Hematopoietic multipotent progenitor cell treated with erythropoietin and hydrocortisone succinate and interleukin-3 and kit ligand, for 4 days (in vitro differentiated cells): ENCODE measurements at places on chromosomes 16 and 17.
A peak's percentile ranks its signal among the peaks of the same experiment; 100 is the strongest.

DNA sequence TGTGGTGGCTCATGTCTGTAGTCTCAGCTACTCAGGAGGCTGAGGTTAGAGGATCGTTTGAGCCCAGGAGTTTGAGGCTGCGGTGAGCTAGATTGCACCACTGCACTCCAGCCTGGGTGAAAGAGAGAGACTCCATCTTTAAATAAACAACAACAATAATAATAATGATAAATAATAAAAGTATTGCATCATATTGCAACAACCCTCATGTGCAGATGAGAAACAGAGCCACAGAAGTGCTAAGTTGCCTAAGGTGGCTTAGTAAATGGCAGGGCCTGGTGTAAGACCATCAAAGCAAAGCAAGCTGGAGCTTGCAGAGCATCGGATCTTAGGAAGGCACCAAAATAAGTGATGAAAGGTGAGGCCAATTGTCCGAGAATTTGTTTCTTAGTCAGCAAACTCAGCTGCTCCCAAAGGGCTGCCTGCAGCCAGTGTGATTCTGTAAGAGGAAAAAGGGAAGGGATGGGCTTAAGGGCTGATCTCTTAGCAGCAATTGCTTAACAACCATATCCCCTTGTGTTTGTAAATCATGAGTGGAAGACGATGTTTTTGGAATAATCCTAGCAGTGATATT, 45.3 kb upstream of the HS3ST3A1 start:
- no peak for DNase-seq

DNA sequence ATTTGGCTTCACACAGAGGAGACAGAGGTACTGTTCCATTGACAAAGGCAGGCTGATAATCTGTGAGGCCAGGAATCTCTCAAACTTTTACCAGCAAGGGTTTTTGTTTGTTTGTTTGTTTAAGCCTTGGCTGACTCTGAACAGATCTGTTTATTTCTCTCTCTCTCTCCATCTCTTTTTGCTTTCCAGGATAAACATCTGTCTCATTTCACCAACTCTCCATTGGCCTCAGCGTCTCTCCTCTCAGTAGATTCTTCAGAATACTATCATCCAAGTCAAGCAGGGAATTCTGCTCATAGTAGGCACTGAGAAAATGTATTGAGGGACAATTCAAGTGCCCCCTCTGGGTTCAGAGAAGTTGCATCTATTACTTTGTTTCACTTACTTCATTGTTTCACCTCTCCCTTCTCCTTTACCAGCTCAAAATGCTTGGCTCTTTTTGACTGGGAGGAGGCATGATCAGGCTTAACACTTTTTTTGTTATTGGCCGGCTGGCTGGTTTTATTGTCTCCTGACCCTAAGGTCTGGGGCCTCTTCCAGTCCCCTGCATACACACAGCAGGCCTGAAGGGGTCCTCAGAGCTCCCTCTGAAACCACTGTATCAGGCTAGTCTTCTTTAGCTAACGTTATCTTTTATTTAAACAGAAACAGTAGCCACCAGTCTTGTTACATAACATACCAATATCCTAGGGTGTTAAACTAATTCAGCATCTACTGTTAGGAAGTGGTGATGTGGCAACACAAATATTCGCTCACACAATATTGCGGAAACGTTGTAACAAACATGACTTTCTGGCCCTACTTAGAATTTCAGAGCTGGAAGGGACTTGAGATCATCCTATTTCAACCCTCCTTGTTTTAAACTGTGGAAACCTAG, 2.0 kb upstream of the YPEL2 start:
- peak; percentile 93 for DNase-seq

- DNase-seq = no peak
Observed at GRCh38 chr16:88672776-88673175, 9.9 kb upstream of the MVD start.

DNA sequence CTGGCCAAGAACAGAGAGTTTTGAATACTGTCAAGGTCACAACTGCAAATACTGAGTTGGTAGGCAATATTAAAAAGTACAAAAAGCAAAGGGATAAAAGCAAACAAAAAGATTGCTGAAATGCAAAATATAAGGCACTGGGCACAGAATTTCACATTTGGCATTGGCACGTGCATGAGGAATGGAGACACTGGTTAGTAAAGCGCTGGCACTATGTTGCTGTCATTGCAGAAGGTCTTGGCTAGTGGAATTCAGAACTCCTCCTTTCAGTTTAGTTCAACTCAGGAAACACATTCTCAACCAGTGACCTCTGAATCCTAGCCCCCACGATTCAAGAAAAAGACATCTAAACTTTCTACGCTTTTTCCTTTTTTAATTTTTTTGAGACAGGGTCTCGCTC, 111.8 kb upstream of the PSMD7 start:
- DNase-seq = no peak

GRCh38 chr17:27384726-27385125, 71.5 kb upstream of the KSR1 start:
- DNase-seq = no peak

DNA sequence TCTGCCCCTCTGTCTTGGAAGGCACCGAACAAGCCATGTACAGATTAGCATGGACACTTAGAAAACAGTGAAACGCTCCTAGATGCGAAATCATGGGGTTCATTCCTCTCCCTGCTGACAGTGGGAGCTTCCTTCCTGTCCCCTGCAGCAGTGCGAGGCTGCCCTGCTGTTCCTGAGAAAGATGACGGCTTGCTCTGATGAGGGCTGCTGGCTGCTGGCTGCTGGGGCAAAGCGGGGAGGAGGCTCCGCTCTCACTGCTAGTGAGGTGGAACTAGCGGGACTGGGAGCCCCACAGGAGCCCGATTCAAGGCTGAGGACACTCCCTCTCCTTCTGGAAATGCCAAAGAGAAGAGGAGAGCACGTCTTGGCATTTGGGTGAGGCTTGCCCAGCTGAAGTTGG, 25.9 kb upstream of the CACNG4 start:
- DNase-seq = no peak

DNA sequence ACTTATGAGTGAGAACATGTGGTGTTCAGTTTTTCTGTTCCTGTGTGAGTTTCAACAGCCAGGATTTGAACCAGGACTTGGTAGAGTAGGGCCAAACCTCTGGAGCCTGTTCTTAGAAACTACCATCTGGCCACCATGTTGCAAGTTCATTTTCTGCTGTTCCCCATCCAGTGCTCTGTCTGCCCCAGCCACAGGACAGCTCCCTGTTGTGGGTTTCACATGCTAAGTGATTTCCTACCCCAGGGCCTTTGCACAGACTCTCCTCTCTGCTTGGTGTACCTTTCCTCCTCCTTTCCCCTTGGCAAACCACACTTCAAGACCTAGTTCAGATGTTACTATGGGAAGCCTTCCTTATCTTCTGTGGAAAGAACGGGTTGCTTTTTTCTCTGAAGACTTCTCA, 79.5 kb downstream of the HS3ST4 start:
- no peak for DNase-seq

- DNase-seq = no peak
Observed at GRCh38 chr17:69710926-69711325, 296.4 kb downstream of the MAP2K6 start.

DNA sequence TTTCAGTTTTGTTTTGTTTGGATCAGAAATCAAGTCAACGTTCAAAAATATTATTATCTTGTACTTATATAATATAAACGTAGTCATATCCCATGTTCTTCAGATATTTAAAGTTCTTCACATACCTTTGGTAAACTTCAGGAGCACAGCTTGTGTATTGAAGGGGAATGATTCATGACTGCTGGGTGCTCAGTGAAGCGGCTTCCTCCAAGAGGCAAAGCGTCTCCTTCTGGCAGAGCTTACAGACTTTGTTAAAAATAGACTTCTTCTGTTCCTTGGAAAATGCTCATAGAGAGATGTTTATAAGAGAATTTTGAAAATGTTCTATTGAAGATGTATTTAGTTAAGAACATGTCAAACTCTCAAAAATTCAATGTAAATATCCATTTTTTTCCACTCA, 155.6 kb upstream of the CNTNAP4 start:
- DNase-seq = no peak

- peak; percentile 88 for DNase-seq
Observed at GRCh38 chr16:30758988-30759491, 2.8 kb downstream of the CFAP119 start.
